ENCODE measurements at places on chromosomes 12 and 14.

- H3K4me1 ChIP-seq, result peaks cover 35% of the 10 kb centered on the region
- no peak overlapping the region for H3K4me3 ChIP-seq
- H3K27me3 ChIP-seq, result no peaks in the 10 kb centered on the region
- no peak overlapping the region for H3K27ac ChIP-seq
Measured at GRCh38 chr12:112331886-112332285, 50.3 kb downstream of the HECTD4 start.

GRCh38 chr12:96623656-96624217, 134.4 kb downstream of the CFAP54 start:
- H3K36me3 ChIP-seq, result no peaks in the 10 kb centered on the region
- H3K4me1 ChIP-seq, result no peaks in the 10 kb centered on the region
- H3K4me3 ChIP-seq, result no peak overlapping the region
- peaks cover 6% of the 10 kb centered on the region for H3K27me3 ChIP-seq

- DNase-seq, result no peak
- no peaks in the 10 kb centered on the region for H3K4me1 ChIP-seq
- no peak overlapping the region for H3K27ac ChIP-seq
- no peaks in the 10 kb centered on the region for H3K27me3 ChIP-seq
- no peak overlapping the region for H3K4me3 ChIP-seq
Measured at GRCh38 chr14:19800282-19801117, 3.1 kb upstream of the OR4N2 start.

DNA sequence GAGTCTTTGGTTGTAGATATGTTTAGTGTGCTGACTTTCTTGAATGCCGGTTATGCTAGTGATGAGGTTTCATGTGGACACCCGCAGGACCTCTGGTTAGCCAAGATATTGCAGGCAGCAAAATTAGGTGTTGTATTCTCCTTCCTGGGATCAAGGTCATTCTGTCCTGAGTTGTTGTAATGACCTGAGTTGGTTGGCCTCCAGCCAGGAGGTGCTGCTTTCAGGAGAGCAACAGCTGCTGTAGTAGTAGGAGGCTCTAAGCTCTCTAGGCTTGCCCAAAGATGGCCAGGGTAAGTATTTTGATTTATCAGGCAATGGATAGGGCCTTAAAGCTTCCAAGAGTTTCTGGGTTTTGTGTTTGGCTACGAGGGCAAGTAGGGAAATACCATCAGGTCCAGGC, 56.0 kb upstream of the BDKRB2 start:
- no peak overlapping the region for H3K4me3 ChIP-seq
- H3K36me3 ChIP-seq, result no peaks in the 10 kb centered on the region
- H3K27ac ChIP-seq, result no peak overlapping the region
- no peaks in the 10 kb centered on the region for H3K4me1 ChIP-seq

DNA sequence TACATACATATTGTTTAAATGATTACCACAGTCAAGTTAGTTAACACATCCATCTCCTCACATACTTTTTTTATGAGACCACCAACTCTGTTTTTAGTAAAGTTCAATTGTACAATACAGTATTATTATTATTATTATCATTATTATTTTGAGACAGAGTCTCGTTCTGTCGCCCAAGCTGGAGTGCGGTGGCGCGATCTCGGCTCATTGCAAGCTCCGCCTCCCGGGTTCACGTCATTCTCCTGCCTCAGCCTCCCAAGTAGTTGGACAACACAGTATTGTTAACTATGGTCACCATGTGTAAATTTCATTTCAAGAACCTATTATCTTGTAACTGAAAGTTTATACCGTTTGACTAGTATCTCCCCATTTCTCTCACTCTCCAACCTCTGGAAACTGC, 942.0 kb upstream of the FBXO33 start:
- H3K36me3 ChIP-seq, result no peaks in the 10 kb centered on the region
- no peaks in the 10 kb centered on the region for H3K27me3 ChIP-seq
- H3K4me1 ChIP-seq, result no peaks in the 10 kb centered on the region
- no peak overlapping the region for H3K4me3 ChIP-seq

DNA sequence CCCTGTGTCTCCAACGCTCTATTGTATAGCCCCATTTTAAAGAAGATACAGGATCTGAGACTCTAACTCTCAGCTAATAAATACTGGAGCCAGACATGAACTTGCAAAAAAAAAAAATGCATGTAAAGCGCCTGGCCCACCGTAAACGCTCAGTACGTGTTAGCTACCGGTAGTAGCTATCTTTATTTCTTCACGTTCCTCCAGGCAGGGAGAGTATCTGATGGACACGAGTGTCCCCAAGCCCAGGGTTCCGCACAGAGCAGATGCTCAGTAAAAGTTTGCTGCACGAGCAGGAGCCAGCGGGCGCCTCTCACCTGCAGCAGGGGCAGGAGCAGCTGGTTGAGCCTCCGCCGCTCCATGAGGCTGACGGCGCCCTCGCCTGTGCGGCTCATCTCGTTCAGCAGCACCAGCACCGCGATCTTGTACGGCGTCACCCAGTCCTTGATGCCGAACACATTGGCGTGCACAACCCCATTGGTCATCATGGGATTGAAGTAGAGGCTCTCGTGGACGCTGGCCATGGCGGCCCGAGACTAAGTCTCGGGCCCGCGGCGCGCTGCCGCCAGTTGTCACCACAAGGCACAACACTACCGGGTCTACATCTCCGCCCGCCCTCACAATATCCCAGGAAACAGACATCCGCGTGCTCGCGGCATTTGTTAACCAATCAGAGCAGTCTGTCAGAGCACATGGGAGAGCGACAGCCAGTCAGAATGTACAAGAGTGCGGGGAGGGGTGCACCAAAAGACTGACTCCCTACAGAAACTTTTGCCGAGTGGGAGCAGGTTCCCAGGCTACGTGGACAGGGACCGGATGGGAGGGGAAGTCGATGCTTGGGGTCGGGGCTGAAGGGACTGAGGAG, at the start of gene ANAPC5:
ANAPC5 (minus strand) TSS at position 592 of the 862 bp plus-strand sequence; CDS start at position 521, 71 bp downstream.
- H3K36me3 ChIP-seq, result peaks cover 22% of the 10 kb centered on the region
- peak; percentile 84 for DNase-seq
- H3K27me3 ChIP-seq, result no peaks in the 10 kb centered on the region
- H3K4me3 ChIP-seq, result peak within 1 kb of the TSS; percentile 87
- H3K27ac ChIP-seq, result peak within 1 kb of the TSS; percentile 92

DNA sequence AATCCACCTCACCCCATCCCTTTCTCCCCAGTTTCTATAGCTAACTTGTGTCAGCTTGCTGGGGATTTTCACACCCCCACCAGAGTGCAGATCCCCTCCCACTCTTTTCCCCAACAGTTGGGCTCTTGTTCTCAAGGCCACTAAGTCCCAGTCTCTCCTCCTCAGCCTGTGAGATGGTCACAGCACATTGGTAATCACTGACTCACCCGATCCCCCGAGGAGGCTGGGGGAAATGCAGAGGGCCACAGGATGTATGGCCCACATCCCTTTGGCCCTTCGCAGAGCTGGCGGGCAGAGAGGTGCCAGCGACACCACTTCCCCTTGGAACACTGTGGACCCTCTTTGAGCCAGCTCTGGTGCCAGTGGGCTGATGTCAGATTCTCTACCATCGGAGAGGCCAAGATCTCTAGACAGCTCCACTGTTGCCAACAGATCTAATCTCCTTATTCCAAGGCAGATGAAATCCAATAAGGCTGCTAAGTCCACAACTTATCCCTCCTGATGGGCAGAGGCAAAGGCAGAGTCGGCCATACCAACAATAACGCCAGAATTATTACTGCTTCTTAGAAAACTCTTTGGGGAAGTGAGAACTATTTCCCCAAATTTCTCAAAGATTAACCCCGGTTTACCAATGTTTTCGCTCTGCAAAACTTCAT, 1.6 kb downstream of the FMNL3 start:
- no peak for DNase-seq
- no peaks in the 10 kb centered on the region for H3K27me3 ChIP-seq
- H3K27ac ChIP-seq, result peak overlapping the region; percentile 88
- peaks cover 43% of the 10 kb centered on the region for H3K4me1 ChIP-seq
